Right renal cortex interstitium (tissue), 3 donors: ENCODE measurements at places on chromosomes 7 and 10. TPM values are rescaled to one million over a fixed set of nuclear protein-coding genes. Genes with fewer than 3 reads are reported as not detected.

WDFY4 gene
- 1.6 TPM for polyA plus RNA-seq

MACROH2A2 gene
- 76.9 TPM for polyA plus RNA-seq

ATXN7L1 gene
- 8.0 TPM for polyA plus RNA-seq

SERPINE1 gene
- 1.2 TPM for polyA plus RNA-seq

CYP26C1 gene
- polyA plus RNA-seq: 0.07 TPM

SMO gene
- 110 TPM for polyA plus RNA-seq

CYP2E1 gene
- polyA plus RNA-seq: 0.69 TPM

MRPS33 gene
- polyA plus RNA-seq: 98.6 TPM

MRLN gene
- not detected for polyA plus RNA-seq

EXOC6 gene
- 21.4 TPM for polyA plus RNA-seq

KLLN gene
- 1.7 TPM for polyA plus RNA-seq

CLCN1 gene
- 0.08 TPM for polyA plus RNA-seq

TCTN3 gene
- 73.7 TPM for polyA plus RNA-seq

MTERF1 gene
- 23.4 TPM for polyA plus RNA-seq
